ENCODE measurements at places on chromosomes 11 and 22.
A peak's percentile ranks its signal among the peaks of the same experiment; 100 is the strongest.

GRCh38 chr11:119873761-119874421 lies 144.9 kb upstream of the NECTIN1 start:
- DNase-seq = no peak

GRCh38 chr11:76380159-76380976 lies 564 bp downstream of the THAP12 start:
- peak; percentile 66 for DNase-seq

- DNase-seq = no peak
Observed at GRCh38 chr11:122976734-122977469, 4.7 kb downstream of the BSX start.

DNA sequence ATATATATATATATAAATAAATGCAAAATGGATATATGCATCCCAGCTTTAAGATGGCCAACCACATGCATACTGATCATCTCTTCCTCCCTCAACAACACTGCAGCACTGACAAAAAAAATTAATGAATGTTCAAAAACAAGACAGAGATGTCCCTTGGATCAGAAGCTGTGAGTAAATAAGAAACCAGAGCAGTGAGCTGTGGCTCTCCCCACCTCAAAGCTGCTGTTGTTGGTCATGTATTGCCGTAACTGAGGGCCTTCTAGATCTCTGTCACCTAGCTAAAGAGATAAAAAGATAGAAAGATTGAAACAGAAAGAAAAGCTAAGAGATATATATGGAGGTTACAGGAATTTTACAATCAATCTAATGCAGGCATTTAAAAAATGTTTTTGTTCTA lies 15.5 kb upstream of the TMEM135 start:
- DNase-seq = no peak

DNA sequence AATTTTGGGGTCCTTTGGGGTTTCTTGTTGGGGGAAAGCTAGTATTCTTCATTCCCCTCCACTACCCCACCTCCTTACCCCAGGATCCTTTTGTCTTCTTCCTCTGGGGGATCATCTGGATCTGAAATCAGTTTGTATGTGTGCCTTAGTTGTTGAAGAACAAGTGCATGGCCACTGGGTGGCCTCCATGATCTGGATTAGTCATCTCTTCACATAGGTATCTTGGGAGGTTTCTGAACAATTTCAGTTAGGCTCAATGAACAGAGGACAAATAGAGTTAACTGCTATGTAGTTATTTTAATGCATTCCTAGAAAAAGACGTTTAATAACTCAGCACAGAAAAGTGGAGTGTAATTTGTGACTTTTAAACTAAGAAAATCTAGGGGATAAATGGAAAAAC lies 7.1 kb upstream of the VWA5A start:
- peak; percentile 35 for DNase-seq

DNA sequence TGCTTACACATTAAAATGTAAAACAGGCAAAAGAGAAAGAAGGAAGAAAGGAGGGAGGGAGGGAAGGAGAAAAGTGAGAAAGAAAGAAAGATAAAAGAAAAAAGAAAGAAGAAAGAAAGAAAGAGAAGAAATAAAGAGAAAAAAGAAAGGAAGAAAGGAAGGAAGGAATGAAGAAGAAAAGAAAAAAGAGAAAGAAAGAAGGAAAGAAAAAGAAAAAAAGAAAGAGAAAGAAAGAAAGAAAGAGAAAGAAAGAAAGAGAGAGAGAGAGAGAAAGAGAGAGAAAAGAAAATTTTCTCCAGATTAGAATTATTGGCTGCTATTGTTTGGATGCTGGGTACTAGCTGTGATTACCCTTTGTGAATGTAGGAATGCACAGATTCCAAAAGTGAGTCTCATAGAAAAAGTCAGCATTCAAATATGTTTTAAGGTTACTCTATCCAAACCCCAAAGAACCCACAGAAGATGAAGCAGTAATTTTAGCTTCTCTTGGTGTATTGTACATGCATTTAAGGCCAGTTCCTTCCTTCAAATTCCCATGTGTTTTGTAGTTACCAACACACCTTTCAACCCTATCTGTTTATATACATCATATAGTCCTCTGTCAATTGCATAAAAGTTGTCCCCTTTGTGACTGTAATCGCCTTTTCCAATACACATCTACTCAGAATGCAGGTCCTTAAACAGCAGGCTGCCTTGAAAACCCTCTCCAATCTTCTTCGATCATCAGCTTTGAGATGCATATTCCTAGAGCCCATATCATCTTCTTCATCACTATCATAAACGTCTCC lies 789 bp upstream of the FAM111A start:
- DNase-seq = no peak

DNA sequence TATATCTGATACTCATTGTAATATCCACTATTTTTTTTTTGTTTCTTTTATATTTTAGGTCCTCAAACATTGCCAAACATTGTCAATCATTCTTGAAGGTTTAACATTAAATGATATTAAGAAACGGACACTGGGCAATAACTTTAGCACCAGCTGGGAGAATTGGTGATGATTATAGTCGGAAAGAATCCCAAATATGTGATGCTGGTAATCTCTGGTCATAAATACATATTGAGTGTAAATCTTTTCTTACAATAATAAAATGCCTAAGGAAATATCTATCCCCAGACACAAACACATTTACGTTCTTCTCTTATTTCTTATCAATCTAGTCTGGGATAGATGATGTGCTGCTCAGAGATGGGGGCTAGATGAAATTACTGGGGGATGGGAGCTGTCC lies 25.2 kb downstream of the OR51E2 start:
- no peak for DNase-seq

- no peak for DNase-seq
Observed at GRCh38 chr11:69910519-69911309, 91.5 kb upstream of the FGF3 start.

- DNase-seq = no peak
Observed at GRCh38 chr11:1511937-1512496, 25.4 kb upstream of the MOB2 start.

DNA sequence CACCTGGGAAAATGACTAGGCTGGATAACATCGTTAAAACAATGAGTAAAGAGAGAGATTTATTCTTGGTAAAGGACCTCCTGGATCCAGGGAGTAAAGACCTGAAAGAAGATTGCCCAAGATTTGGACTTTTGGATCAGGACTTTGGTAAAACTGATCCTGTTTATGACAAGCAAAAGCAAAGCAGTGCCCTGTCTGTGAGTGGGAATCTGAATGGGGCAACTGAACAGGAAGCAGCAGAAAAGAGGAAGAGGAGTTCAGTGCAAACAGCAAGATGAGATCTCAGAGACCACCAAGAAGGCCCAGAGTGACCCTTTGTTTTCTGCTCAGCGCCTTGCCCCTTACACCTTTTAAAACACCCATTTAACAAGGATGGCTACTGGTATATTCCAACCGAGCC lies 122.0 kb downstream of the VPREB1 start:
- DNase-seq = no peak

- no peak for DNase-seq
Observed at GRCh38 chr22:49162841-49163240, 664.8 kb downstream of the BRD1 start.

DNA sequence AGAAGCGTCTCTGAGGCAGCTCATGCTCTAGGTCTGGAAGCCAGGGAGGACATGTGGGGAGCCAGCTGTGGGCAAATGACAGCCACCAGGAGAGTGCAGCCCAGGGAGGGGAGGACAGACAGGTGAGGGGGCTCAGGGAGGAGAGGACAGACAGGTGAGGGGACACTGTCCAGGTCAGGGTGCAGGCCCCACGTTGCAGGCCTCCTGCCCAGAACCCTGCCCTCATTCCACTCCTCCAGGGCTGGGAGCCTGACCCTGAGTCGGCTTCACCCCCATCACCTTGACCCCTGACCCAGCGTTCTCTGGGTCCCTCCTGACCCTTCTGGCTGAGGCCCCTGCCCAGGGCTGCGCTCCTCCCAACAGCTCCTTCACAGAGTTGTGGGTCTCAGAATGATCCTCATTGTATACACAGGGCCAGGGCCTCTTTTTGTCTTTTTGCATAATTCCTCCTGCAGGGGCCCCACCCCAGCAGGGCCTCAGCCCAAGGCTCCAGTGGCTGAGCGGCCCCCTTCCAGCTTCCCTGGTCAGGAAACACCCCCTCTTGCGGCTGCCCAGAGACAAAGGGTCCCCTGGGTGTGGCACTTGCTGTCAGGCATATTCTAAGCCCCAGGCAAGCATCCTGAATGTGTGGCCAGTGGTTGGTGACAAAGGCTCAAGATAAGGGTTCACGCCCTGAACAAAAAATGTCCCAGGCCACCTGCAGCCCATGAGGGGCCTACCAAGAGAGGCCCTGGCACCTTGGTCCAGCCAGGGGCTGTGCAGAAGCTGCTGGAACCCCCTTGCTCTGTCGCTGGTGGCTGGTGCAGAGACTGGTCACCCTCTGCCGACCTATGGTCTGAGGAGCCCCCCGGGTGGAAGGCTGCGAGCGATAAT lies 853.0 kb downstream of the BRD1 start:
- DNase-seq = no peak

DNA sequence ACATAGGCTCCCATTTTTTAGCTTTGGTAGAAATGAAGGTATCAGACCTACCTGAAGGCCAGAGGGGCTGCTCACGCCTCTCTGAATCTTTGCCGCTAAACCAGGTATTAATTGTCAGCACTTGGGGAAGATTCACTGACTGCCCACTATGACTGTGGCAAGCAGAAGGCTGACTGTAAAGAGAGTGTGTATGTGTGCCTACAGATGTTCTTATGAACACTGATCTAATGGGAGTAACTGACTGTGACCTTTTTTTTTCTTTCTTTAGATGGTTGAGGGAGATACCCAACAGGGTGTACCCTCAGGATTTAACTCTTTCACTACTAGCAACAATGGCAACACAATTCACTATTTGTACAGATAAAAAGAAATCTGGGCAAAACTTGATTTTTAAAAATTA lies at the start of gene RAG2:
Gene RAG2 (minus strand): TSS at position 186 of the 400 bp plus-strand sequence. CDS start 4,068 bp downstream, outside the sequence.
- DNase-seq = no peak

DNA sequence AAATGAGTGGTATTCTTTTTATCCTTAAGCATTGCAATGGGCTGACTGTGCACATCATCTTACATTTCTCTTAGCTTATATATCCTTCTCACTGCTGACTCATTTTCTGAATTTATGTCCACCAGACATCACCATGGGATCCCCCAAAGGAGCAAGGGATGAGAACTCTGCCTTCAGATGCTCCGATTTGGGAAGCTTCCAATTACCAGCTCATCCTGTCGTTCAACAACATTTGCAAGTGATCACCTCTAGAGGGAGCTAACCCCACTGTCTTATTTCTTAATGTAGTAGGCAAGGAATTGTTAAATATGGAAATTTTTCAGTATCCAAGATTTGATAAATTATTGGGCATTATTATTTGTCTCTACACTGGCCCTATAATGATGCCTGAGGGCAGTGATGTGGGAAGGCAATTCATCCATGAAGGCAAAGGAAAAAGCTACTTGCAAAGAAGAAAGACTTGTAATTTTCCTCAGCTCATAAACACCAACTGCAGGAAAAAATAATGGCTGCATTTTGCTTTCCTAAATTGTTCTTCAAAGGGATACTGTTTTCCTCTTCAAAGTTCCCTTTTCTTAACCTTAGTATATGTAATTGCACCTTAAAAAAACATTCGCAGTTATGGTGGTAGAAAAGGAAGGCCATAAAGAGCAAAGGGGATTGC lies 102.4 kb upstream of the FSHB start:
- DNase-seq = no peak

- no peak for DNase-seq
Observed at GRCh38 chr11:20050551-20051333, 109.5 kb downstream of the DBX1 start.

DNA sequence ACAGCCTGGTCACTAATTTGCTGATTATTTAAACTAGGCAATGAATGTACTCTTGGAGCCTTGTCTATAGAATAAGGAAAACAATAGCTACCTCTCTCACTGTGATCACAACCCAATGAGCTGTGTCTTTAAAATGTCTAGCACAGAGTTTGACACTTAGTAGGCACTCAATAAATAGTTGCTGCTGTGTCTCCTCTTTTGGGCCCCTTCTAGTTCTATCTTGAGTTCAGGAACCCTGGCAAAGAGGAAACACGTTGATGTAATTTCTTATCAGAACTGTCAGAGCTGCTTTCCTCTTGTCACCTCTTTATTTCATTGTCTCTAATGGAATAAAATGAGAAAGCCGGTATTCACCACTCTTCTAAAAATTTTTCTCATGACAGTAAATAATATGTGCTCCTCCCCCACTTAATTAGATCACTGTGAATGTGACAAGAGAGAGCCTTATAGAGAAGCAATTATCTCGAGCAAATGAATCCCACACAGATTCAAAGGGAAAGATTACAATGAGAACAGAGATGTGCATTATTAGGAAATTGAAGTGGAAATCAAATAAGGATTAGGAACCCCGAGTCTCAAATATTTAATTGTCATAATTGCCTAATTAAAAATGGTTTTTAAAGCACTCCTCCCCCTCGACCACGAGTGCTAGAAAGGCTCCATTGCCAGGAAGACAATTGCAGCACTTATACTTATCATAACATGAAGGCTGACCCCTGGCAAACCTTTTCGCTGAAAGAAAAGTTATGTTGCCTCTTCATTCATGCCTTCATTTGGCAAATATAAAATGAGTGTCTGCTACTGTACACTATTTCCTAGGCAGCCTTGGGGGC lies 175.0 kb upstream of the BDNF start:
- DNase-seq = no peak

DNA sequence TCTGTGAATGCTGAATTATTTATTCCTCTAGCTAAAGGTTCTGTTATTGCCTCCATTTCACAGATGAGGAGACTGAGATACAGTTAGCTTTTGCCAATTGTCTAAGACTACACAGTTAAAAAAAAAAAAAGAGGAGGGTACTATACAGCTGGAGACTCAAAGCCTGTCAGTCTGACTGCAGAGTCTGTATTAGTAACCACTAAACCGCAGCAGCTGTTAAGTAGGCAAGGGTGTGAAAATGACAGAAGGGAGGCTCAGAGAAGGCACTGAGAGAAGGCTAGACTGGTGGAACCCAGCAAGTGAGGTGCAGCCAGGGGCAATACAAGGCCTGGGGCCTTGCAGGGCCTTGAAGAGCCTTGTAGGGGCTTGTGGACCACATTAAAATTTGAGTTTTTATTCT lies 181.2 kb downstream of the CSNK2A3 start:
- DNase-seq = peak; percentile 73

GRCh38 chr11:86444981-86445380 lies 70.3 kb downstream of the CCDC81 start:
- no peak for DNase-seq

GRCh38 chr11:124889191-124890091 lies 8.2 kb downstream of the ROBO4 start:
- no peak for DNase-seq

GRCh38 chr11:108852701-108853100 lies 187.8 kb downstream of the DDX10 start:
- no peak for DNase-seq

GRCh38 chr22:42548597-42549330 lies 5.0 kb upstream of the SERHL2 start:
- no peak for DNase-seq

- no peak for DNase-seq
Observed at GRCh38 chr11:108135845-108136544, 14.6 kb downstream of the ACAT1 start.
